ENCODE measurements at places on chromosomes 5 and 9. TPM values are rescaled to one million over a fixed set of nuclear protein-coding genes. Genes with fewer than 3 reads are reported as not detected.

NDFIP1 gene
- polyA plus RNA-seq, result 28.9 TPM

- H3K27me3 ChIP-seq, result no peaks in the 10 kb centered on the region
- H3K36me3 ChIP-seq, result no peaks in the 10 kb centered on the region
- no peak overlapping the region for H3K27ac ChIP-seq
- H3K4me3 ChIP-seq, result no peak overlapping the region
These were observed 63.5 kb downstream of the C9orf50 start for GRCh38 chr9:129557192-129558036.

TAF1L gene
- 0.03 TPM for polyA plus RNA-seq

KIF4B gene
- not detected for polyA plus RNA-seq

GRCh38 chr9:123036893-123037545 lies 3.6 kb downstream of the GPR21 start:
- peak overlapping the region; percentile 54 for H3K27ac ChIP-seq
- no peaks in the 10 kb centered on the region for H3K27me3 ChIP-seq
- DNase-seq, result no peak
- no peak overlapping the region for H3K4me3 ChIP-seq
- no peaks in the 10 kb centered on the region for H3K4me1 ChIP-seq

SPATA31D4 gene
- not detected for polyA plus RNA-seq

RANBP17 gene
- 6.1 TPM for polyA plus RNA-seq

All from small intestine (tissue), 16 donors.